ENCODE measurements at places on chromosomes 6 and 20.
A peak's percentile ranks its signal among the peaks of the same experiment; 100 is the strongest.

DNA sequence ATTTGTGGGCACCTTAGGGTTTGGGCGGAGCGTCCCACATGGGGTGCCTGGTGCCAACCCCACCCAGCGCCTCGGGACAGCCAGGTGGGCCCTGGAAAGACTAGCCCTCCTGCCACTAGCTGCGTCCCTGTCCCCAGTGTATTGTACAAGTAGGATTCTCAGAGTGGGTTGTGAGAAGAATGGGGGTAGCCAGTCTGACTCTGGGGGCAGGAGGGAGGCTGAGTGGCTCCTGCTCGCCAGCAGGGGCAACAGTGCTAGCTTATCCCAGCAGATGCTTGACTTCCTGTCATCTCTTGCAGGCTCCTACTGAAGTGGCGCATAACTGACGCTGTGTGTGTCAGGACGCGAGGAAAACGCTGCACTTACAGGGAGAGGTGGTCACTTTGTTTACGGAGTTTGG is 9.3 kb downstream of the PSMA7 start:
- DNase-seq = no peak

DNA sequence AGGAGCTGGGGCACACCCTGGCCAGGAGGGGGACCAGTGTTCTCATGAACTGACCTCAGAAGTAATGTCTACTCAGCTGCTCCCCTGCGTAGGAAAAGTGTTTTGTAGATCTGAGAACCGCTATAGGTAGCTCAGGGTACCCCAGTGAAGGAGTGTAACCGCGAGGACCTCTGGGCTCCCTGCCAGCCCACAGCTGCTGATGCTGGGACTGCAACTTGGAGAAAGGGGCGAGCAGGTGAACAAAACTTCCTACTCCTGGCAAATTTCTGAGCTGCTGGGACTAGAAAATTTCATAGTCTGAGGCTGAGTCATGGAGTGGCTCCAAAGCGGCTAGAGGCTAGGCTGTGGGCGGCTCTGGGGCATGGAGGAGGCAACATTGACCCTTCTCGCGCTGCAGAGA is 51.9 kb downstream of the PYGB start:
- no peak for DNase-seq

DNA sequence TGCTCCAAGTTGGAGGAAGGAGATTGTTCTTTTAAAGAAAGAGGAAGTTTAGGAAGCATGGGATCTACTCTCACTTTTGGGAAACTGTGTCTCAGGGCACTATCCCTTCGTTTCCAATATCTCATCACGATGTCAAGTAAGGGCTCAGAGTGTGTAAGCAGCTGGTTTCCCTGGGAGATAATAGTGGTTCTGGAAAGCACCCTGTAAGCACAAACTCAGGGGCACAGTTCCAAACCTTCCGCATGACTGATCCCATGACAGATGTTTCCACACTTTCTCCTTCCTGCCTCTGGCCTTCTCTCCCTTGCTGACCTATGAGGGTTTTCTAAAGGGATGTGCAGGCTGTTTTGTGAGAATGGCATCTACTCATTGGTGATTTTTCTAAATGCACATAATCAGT is 33.9 kb downstream of the ADTRP start:
- DNase-seq = no peak

DNA sequence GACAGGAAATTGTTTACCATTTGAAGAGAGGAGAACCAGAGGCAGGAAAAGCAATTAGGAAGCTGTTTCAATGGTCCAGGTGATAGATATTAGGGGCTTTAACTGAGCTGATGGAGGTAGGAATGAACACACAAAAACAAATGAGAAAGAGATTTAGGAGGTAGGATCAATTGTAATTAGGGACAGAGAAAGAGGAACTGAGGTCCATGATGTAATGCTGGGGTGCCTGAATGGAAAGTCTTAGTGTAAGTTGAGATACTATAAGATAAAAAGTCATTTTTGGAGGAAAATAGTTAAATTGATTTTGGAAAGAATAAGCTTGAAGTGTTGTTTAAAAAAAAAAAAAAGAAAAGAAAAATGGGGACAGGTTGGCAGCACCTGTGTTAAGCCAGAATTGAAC is 58.5 kb upstream of the B3GAT2 start:
- DNase-seq = no peak

DNA sequence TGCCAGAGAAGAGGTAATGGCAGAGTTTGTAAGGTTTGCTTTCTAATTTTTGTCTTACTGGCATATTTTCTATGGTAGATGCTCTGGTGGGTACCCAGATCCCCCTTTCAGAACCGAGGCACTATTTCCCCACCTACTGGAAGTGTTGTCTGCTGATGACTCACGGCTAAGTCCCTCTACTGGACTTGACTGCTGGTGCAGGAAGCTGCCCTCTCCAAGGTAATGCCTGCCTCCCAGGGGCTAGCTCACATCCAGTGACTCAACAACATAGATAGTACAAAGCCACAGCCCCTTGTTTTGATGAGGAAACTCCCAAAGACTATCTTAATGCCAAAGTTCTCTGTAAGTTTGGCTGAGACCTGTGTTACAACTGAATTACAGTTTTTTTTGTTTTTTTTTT is 285.4 kb upstream of the FLRT3 start:
- DNase-seq = no peak

DNA sequence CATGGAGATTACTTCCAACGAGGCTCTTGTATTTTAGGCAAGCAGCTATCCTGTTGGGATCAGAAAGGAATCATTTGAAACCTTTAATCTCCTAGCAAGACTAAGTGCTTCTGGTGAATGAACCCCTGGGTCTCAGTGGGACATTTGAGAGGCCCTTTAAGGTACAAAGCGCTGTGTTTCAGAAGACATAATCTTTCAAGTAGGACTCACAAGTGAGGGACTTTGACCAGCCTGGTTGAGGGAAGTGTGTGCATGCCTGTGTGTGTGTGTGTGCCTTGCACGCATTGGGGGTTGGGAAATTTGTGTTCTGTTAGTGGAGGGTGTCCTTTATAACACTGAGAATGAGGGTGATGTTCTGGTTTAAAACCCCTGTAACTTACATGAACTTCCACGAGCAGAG is 64.4 kb upstream of the KCNG1 start:
- DNase-seq = no peak

DNA sequence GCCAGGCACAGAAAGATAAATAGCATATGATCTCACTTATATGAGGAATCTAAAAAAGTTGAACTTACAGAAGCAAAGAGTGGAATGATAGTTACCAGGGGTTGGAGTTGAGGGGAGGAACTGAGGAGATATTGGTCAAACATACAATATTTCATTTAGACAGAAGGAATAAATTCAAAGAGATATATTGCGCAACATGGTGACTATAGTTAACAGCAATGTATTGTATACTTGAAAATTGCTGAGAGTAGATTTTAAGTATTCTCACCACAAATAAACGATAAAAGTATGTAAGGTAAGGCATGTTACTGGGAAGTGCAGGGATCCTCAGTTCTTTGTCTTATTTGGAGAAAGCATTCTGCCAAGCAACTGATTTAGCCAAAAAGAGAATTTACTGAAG is 171.9 kb downstream of the LMBRD1 start:
- DNase-seq = no peak

DNA sequence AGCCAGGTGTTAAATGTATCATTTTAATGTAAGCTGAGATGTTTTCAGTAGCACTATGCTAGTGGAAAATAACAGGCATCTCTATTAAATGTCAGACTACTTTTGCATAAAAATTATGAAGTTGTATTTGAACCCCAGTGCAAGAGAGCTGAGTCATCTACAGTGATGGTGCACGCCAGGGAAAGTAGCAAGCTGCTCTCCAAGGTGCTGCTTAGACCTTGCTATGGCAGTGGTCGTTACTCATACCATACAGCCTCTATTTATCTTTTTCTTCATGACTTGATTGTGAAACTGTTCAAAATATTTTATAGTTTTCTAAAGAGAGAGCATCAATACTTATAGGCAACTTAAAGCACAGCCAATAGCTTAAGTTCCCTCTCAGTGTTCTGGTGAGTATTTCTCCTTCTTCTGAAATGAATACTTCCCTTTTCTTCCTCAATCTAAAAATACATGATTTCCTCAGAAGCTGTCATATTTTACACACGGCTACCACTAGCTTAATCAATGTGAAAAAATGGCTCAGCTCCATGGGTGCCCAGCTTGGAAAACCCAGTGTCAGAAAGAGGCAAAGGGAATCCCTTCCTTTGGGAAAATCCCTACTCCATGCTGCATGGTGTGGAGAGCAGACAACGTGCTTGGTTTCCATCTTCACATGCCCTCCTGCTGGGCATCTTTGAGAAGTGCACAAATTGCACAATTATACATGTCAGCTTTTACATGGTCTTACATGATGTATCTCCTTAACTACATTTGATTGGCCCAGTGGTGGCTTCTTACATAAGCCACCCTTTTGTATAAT is 105.6 kb downstream of the ELOVL4 start:
- no peak for DNase-seq

- no peak for DNase-seq
Measured at GRCh38 chr6:28709478-28710349, 184.0 kb downstream of the GPX5 start.

DNA sequence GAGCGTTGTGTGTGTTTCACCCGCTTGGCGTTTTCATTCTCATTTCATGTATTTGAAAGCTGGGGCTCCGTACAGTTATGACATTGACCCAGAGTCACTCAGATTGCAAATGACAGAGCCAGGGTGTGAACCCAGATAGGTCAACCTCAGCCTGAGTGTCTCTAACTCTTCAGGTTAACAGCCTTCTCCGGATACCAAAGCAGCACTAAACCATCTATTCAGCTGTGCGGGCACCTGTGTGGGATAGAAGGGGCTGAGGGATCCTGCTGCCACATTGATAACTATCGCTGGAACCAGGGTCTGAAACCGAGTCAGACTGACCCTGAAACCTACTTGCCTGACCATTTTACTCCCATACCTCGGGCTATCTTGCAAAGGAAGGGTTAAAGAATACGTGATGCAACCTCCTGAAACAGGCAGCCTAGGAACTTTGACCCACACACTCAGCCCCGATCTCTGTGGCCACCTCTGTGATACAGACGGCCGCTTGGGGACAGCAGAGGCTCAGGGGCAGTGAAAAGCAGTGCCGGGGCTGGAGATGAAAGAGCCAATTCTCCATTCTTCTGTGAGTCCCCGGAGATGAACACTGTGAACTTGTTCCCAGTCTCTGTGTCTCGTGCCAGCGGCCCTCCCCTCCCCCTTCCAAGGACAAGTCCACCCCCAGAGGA is 233.5 kb upstream of the QKI start:
- DNase-seq = no peak

DNA sequence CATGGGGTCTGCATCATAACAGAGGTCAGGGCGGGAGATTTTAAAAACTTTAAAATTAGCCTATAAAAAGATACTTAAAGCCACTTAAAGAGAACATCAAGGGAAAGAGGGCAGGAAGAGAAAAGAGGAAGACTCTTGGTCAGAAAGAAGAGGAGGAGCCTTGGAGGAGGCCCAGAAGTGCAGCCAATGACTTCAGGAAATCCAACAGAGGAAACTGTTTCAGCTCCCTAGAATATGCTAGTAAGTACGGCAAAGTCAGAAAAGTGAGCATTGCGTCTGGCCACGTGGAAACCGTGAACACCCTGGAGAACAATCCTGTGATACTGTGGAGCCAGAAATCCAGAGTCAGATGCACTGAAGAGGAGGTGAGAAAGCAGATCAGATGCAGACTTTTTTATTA is 22.5 kb upstream of the NHSL1 start:
- no peak for DNase-seq

DNA sequence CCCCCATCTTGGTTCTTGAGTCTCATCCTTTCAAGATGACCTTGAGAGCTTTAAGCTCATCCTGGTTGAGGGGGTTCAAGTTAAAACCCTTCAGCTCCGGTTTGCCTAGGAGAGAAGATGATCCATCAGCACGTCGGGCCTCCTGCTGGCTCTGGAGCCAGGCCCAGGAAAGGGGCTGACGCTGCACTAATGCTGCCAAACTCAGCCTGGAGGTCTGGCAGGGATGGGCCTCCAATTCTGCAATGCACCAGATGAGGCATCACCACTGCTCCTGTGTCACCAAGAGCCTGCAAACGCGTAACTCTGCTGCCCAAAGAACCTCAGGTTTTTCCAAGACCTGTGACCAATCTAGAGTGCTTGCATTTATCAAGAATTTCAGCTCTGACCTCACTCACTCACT is 6.1 kb downstream of the PDRG1 start:
- DNase-seq = no peak

DNA sequence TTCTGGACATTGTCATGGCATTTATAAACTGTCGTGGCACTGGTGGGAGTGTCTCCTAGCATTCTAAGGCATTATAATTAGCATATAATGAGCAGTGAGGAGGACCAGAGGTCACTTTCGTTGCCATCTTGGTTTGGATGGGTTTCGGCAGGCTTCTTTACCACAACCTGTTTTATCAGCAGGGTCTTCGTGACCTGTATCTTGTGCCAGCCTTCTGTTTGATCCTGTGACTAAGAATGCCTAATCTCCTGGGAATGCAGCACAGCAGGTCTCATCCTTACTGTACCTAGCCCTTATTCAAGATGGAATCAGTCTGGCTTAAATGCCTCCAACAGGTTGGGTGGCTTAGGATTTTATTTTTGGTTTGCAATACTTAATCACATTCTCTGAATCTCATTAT is 142.7 kb upstream of the GGTLC1 start:
- no peak for DNase-seq

DNA sequence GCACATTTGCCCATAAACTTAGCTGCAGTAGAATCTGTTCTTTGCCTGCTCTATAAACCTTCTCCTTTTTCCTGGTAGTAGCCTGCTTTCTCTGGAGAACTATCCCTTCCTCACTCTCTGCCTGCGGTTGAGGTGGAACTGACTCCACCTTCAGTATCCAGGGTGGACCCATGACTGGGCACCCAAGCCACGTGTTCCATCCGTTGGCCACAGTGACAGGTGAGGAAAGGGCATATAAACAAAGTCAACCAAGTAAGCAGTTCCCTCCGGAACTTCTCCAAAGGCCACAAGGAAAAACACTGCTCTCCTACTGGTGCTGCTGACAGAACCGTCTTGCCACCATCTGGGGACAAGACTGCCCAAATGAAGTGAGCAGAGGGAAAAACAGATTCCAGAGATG is 218.8 kb downstream of the TFAP2A start:
- no peak for DNase-seq

GRCh38 chr20:408843-409696 is 971 bp downstream of the RBCK1 start:
- DNase-seq = no peak

- peak; percentile 36 for DNase-seq
Measured at GRCh38 chr20:60113024-60113724, 155.0 kb downstream of the CDH26 start.

GRCh38 chr6:84460491-84460890 is 233.0 kb upstream of the CEP162 start:
- no peak for DNase-seq

GRCh38 chr6:42071881-42072583 is 21.7 kb downstream of the TAF8 start:
- DNase-seq = no peak

DNA sequence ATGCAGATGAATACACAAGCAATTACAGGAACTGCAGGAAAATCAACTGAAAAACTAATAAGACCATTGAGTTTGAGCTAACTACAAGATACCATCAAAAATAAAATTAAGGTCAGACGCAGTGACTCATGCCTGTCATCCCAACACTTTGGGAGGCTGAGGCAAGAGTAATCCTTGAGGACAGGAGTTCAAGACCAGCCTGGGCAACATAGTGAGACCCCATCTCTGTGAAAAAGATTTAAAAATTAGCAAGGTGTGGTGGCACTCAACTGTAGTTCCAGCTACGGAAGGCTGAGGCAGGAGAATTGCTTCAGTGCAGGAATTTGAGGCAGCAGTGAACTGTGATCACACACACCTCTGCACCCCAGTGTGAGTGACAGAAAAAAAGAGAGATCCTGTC is 419.9 kb upstream of the SOX4 start:
- no peak for DNase-seq

- no peak for DNase-seq
Measured at GRCh38 chr6:113944701-113945100, 26.2 kb downstream of the HDAC2 start.

- no peak for DNase-seq
Measured at GRCh38 chr6:106522562-106523250, 106.6 kb downstream of the RTN4IP1 start.

All from WERI-Rb-1 (cell line).